ENCODE measurements at places on chromosomes 4 and X.

DNA sequence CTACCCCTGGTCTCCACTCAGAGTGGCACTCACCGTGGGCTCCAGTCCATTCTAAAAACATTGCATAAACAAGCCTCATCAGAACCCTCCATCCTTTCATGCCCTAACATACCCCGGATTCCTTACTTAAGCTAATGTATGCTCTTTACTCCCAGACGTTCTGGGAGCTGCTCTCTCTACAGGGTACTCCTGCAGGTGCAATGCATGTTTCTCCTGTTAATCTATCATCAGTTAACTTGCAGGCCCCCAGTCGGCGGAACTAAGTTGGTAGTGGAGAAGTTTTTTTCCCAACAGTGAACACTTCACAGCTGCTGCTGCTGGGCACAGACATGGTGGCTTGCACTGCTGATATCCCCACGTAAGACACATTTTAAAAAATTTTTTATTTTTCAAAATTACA lies 161.6 kb upstream of the FAT1 start:
- no peak for DNase-seq

DNA sequence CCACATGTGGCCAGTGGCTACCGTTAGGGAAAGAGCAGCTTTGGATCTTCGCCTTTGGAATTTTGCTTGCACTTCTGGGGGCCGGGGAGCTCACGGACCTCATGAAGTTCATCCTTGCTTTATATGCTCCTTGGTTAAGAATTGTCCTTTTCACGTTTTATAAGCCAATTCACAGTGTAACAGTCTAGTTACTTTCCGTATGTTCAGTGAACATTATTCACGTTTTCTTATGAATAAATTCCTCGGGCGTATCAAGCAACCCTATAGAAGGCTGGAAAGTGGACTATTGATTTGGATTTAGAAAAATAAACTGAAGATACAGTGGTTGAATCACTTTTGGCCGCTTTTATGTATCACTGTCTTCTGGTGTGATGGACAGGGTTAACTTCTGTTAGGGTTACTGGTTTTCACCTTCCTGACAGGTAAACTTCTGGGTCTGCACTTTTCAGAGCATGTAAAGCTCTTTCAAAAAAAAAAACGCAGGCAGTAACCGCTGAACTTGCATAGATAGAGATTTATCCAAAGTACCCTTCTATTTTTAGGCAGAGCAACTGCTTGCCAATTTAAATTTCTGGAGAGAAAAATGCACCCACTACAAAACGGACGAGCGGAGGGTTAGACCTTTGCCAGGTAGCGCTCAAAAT lies 569 bp upstream of the PDLIM5 start:
- no peak for DNase-seq

DNA sequence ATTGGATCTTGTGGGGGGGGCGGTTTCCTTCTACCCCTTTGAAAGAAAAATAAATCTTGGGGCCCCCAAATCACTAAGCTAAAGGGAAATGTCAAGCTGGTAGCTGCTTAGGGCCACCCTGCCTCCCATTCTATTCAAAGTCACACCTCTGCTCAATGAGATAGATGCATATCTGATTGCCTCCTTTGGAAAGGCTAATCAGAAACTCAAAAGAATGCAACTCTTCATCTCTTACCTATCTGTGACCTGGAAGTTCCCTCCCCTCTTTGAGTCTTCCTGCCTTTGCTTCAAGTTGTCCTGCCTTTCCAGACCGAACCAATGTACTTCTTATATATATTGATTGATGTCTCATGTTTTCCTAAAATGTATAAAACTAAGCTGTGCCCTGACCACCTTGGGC lies 7.0 kb downstream of the C4orf51 start:
- DNase-seq, result no peak

DNA sequence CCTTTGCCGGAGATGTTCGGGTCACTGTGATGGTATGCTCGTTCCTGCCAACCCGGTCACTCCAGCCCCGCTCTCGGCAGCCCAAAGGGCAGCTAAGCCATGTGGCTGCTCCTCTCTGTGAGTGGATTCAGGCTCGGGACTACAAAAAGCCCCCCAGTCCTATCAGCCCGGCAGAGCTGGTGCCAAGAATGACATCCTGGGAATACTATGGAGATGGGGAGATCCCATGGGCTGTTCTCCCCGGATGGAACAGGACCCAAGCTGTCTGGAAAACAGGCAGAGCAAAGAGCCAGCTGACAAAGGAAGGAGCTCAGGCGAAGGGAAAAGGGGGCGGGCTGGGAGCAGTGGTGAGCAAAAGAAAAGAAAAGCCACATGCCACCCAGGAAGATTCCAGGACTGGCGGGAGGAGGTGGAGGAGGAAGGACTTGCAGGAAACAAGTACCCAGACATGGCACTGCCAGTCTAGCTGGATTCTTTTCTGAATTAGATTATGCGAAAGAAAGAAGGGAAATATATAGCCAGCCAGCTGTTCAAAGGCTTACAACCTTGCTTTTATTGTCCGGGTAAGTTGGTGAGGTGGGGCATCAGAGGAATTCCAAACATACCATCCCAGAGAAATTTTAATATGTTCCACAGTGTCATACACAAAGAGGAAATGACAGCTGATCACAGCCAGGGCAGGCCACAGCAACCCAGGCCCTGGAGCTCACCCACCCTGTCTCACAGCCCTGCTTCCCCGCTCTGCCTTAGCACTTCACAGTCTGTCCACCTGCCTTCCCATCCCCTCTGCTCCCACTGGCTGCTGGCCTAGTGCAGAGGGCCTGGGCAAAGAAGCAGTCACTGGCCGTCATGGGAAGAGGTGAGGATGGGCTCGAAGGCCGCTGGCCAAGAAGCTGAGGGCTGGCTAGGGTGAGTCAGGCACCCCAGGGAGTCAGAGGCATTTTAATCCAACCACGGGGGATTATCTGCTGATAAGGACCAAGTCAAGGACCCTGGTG lies 3.4 kb downstream of the NDP start:
- DNase-seq, result no peak

- DNase-seq, result no peak
These were observed 26.7 kb upstream of the SORBS2 start for GRCh38 chr4:185838514-185839193.

GRCh38 chr4:17597517-17597916 lies 16.9 kb upstream of the MED28 start:
- DNase-seq, result no peak

GRCh38 chr4:151228189-151229119 lies 48.5 kb upstream of the PRSS48 start:
- no peak for DNase-seq

- DNase-seq, result no peak
These were observed 26.2 kb downstream of the UGT2B7 start for GRCh38 chr4:69122476-69122875.

DNA sequence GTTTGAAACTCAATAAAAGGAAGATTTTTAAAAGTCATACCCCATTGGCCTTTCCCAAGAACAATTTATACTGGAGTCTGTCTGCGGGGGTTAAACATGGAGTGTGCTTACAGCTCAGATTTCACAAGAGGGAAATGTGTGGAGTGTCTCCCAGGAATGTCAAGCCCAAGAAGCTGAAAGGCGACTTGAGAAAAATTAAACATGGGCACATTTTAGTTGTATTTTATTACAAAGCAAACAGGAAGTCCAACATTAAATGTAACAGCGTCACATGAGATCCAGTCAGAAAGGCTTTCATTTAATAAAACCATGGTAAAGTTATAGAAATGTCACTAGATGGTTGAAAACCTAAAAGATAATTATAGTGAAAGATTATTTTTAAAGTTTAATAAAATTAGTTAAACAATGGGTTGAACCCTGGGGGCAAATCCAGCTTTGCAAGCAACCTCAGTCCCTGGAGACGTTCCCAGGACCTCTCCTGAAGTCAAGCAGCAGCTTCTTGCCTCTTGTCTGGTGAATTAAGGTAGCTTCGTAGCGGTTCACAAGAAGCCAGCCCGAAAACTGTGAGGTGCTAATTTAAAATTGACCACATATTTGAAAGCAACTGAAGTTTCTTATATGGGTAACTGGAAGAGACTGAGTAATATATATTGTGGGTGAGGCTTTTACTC lies 168.4 kb upstream of the EDNRA start:
- no peak for DNase-seq

DNA sequence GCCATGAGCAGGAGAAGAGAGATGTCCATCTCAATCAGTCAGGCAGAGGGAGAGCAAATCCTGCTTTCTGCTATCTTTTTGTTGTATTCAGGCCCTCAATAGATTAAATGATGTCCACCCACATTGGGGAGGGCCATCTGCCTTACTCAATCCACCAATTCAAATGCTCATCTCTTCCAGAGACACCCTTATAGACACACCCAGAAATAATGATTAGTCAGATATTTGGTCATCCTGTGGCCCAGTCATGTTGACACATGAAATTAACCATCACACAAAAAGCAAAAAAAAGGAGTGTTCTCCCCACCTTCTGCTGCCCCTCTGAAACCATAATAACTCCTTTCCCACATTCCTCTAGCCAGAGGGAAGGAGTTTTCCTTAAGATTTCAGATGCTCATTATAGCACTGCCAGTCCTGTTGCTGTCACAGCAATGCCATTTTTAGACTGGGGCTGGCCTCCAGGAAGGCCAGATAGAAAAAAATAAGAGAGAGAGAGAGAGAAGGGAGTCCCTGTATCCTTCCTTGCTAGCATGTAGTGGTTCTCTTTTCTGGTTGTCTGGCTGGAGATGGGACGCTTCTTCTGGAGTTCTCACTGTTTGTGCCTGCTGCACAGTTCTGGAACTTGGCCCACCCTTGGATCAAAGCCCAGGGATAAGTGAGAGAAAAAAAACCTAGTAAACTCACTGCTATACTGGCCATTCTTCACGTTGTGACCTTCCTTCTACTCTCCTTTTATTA lies 177.7 kb downstream of the RBM46 start:
- DNase-seq, result no peak

DNA sequence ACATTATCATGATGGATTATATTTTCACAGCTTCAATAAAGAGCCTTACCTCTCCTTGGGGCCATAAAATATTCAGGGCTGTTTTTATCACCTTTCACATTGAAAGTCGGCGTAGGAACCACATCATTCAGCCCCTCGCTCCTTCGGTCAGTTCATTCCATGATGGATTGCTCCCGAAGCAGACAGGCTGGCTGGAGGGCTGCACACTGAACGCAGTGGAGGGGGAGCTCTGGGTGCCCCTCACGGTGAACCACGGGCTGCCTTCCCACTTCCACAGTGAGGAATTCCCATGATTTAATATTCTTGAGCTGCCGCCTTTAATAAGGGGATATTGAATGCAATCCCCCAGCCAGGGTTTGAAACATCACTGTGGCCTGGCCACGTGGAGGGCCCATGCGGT lies 16.0 kb downstream of the PPP2R2C start:
- no peak for DNase-seq

GRCh38 chr4:140300271-140300970 lies 73.0 kb upstream of the SCOC start:
- no peak for DNase-seq

- no peak for DNase-seq
These were observed 67.0 kb downstream of the SLC4A4 start for GRCh38 chr4:71405791-71406190.

- DNase-seq, result no peak
These were observed 207.3 kb upstream of the ANXA10 start for GRCh38 chr4:167885071-167885470.

- DNase-seq, result no peak
These were observed 21.9 kb downstream of the MED28 start for GRCh38 chr4:17636341-17636695.

DNA sequence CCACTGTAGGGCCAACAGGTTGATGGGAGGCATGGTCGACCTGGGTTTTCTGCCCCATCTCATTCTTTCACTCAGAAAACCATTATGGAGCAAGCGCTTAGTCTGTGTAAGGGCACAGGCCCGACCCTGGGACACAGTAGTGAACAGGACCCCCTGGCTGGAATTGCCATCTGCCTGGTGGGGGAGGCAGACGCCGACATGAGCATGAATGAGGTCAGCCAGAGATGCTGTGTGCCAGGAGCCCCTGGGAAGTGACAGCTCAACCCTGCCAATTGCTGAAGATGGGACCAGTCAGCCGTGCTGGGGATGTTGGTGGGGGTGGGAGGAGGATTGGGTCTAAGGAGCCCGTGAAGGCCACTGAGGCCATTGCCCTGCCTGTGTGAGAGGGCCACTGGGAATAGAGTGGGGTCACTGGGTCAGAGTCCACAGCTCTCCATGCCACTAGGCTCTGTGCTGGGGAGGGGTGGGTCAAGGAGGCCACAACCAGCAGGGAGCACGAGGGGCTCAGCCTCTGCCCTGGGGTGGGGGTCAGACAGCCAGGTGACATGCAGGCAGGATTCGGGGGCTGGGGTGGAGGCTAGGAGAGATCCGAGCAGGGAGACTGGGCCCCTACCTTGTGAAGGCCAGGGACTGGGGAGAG lies 31.0 kb downstream of the ZNF185 start:
- no peak for DNase-seq

GRCh38 chrX:43956034-43956433 lies 17.2 kb downstream of the NDP start:
- DNase-seq, result no peak

- DNase-seq, result no peak
These were observed 62.3 kb downstream of the ACOX3 start for GRCh38 chr4:8378101-8378724.

DNA sequence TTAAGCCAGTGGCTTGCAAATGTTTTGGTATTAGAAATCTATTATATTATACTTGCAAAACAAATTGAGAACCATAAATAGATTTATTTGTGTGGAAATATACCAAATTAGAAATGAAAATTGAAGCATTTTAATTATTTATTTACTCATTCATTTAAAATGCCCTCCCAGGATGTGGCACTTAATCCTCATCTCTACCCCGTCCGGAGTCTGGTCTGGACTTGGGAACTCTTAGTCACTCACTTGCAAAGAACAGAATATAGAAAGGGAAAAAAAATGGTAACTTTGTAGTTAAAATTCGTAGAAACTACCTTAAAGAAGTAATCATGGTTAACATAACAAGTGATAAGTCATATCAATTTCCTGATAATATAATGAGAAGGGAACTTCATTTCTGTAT lies 775.9 kb upstream of the INTU start:
- no peak for DNase-seq

Measured in activated CD8-positive, alpha-beta memory T cell treated with anti-CD3 and anti-CD28 coated beads for 4 hours (primary cell).